ENCODE measurements at places on chromosomes 11 and 22.

- DNase-seq = no peak
These were observed 15.9 kb upstream of the FGF3 start for GRCh38 chr11:69834811-69835800.

- DNase-seq = no peak
These were observed 54.9 kb downstream of the PHF21A start for GRCh38 chr11:46066335-46066734.

DNA sequence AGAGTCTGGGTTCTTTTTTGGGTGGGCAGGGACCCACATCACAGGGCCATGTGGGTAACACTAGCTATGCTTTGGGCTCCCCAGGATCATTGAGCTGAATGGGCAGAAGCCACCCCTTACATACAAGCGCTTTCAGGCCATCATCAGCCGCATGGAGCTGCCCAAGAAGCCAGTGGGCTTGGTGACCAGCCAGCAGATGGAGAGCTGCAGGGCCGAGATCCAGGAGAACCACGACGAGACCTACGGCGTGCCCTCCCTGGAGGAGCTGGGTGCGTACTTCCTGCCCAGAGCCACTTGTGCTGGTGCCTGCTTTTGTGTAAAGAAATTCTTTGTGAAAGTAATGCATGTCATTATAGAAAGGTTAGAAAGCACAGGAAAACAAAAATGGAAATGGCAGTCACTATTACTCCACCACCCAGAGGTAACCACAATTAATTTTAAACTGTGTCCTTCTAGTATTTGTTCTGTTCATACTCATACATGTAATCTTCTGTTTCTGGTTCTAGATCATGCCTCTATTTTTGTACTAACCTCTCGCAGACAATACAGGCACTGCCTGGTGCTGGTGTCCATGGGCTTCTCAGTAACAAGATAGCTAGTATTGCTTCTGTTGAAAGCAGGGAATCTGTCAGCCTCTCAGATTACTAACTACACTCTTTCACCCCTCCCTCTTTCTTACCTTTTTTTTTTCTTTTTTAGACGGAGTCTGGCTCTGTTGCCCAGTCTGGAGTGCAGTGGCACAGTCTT, 13.7 kb downstream of the CRY2 start:
- no peak for DNase-seq

- peak; percentile 10 for DNase-seq
These were observed 20.6 kb upstream of the TPH1 start for GRCh38 chr11:18066626-18067025.

DNA sequence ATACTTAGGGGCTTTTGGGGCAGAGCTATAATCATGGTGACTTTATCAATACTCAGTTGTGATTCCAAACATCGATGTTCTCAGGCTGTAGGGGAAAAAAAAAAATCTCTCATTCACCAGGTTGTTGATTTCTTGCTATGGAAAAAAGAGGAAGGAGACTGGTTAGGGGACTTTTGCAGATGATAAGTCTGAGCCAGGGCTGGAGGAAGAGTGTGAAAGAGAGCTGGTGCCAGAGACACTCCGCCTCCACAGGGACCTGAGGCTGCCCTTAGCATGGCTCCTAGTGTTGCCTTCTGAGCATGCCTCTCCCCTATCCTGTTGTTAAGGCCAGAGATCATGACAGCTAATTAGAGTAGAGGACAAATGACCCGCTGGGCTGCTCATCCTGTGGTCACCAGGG, 16.9 kb downstream of the UPB1 start:
- DNase-seq = no peak
